ENCODE measurements at places on chromosomes 6 and 20. TPM values are rescaled to one million over a fixed set of nuclear protein-coding genes. Genes with fewer than 3 reads are reported as not detected.

The EMILIN3 gene
- total RNA-seq, result not detected

GRCh38 chr6:134359302-134359701 lies 41.4 kb upstream of the SGK1 start:
- H3K4me3 ChIP-seq, result no peak overlapping the region
- H3K27ac ChIP-seq, result no peak overlapping the region
- no peak for DNase-seq
- peaks cover 6% of the 10 kb centered on the region for H3K36me3 ChIP-seq

The PRR18 gene
- not detected for total RNA-seq

The CLDN20 gene
- total RNA-seq, result not detected

- H3K27ac ChIP-seq, result no peak overlapping the region
- peaks cover 2% of the 10 kb centered on the region for H3K4me1 ChIP-seq
- H3K4me3 ChIP-seq, result no peak overlapping the region
- no peaks in the 10 kb centered on the region for H3K27me3 ChIP-seq
These were observed 23.6 kb upstream of the STX16 start for GRCh38 chr20:58627212-58628072.

The SAMD10 gene
- 33.4 TPM for total RNA-seq

DNA sequence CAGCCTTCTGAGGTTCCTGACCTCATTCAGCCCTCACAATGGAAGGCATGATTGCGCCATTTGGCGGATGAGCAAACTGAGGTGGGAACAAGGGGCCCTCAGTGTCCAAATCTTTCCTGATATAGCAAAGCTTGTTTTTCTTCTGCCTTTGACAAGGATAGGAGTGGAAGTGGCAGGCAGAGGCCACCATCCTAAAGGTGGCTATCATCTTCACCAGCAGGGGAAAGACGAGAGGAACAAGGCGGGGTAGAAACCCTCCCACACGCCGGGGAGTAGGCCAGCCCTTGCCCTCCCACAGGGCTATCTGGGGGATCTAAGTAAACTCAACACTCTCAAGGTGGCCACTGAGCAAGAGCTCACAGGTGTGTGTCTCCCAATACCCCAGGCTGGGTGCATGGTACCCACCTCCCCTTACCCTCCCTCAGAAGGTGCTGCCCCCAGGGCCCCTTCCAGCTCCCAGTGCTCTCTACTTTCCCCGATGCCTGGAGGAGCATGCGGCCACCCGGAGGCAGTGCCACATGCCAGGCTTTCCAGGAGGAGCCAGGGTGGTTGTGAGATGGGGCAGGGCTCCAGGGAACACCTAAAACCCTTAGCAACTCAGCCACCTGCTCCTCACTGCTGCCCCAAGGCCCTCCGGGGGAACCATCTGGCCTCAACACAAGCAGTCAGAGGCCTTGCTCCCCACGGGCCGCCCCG lies 11.2 kb downstream of the SPDEF start:
- H3K36me3 ChIP-seq, result no peaks in the 10 kb centered on the region
- no peaks in the 10 kb centered on the region for H3K4me1 ChIP-seq
- DNase-seq, result no peak
- H3K27ac ChIP-seq, result no peak overlapping the region
- H3K4me3 ChIP-seq, result no peak overlapping the region

GRCh38 chr20:49256261-49256660 lies 21.6 kb downstream of the ZNFX1 start:
- H3K4me3 ChIP-seq, result no peak overlapping the region
- peaks cover 69% of the 10 kb centered on the region for H3K36me3 ChIP-seq
- H3K27ac ChIP-seq, result no peak overlapping the region
- H3K4me1 ChIP-seq, result peaks cover 11% of the 10 kb centered on the region

DNA sequence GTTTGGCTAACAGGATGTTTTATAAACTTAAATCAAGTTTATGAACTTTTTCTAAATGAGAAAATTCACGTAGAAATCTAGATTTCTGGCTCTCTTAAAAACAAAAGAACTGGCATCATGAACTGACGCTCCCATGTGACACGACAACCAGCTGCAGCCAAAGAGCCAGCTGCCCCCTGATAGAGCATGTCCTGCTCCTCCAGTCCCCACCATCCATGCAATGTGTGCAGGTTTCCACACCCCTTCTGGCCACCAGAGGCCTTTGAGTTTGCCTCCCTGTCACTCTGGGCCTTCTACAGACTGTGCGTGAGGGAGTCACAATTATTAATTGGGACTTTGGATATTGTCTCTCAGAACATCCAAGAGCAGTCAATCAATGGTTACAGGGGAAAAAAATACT lies 1.6 kb upstream of the GPLD1 start:
- H3K27me3 ChIP-seq, result no peaks in the 10 kb centered on the region
- H3K27ac ChIP-seq, result no peak overlapping the region
- peaks cover 18% of the 10 kb centered on the region for H3K4me1 ChIP-seq
- no peak overlapping the region for H3K4me3 ChIP-seq
- no peak for DNase-seq
- no peaks in the 10 kb centered on the region for H3K36me3 ChIP-seq

DNA sequence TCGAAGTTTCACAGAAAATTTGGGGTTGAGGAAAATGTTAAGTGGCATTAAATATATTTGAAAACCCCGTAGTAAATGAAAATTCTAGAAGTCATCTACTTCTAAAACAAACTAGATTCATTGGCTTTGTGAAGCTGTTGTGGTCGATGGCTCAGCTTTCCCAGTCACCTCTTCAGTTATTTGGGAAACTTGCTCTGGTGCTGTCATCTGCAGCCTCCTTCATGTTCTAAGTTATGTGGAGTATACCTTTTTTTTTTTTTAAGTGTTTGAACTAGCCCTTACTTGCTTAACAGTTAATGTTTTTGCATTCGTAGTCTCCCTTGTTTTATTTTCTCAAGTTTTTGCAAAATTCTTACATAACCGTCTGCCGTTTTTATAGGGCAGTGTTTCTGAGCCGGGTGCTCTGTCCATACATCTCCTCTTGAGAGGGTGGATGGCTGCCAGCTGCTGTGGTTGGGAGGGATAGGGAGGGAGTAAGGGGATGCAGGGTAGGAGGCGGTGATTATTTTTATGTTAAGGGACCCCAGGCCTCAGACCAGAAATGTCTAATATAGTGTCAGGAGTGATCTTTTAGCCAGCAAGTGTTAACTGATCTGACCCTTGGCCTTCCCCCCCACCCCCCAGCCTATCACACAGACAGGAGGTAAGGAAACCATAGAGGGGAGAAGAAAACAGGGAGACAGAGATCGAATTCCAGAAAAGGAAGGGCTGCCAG lies 7.1 kb downstream of the RREB1 start:
- no peak for DNase-seq
- peaks cover 66% of the 10 kb centered on the region for H3K4me1 ChIP-seq
- H3K27ac ChIP-seq, result no peak overlapping the region
- peaks cover 8% of the 10 kb centered on the region for H3K36me3 ChIP-seq
- no peaks in the 10 kb centered on the region for H3K27me3 ChIP-seq

The HRH3 gene
- total RNA-seq, result not detected

DNA sequence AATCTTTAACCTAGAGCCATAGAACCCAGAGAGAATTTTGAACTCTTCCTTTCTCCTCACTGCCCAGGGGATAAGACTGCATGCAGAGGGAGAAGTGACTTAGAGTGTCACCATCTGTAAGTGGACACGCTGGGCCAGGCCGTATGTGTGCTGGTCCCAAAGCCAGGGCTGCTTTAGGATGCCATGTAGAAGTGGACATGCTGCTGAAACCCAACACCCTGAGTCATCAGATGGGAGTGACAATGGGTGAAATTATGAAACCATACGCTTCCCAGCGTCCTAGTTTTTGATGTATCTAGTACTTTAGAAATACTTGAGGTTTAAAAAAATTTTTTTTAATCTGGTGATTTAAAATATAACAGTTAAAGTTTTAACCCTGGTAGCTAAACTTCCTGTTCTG lies 191.1 kb downstream of the FNDC1 start:
- no peaks in the 10 kb centered on the region for H3K4me1 ChIP-seq
- no peaks in the 10 kb centered on the region for H3K36me3 ChIP-seq
- DNase-seq, result no peak
- H3K27ac ChIP-seq, result no peak overlapping the region

DNA sequence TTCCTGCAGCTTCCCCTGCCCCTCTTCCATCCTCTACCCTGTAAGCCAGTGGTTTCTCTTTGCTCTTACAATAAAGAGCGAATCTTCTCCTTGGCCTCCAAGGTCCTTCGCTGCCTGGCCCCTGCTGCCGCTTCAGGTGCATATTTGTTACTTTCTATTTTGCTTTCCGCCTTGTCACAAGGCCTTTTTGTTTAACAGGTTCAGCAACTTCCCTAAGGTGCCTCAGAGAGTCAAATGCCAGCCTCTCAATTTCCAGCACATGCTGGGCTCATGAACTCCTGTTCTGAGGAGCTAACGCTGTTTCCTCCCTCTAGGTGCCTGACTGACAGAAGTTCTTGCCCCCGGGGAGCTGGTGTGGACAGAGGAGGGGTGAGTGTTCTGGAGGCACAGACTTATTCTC lies 42.4 kb upstream of the EPB41L1 start:
- DNase-seq, result no peak
- H3K27ac ChIP-seq, result no peak overlapping the region
- H3K4me1 ChIP-seq, result no peaks in the 10 kb centered on the region
- no peaks in the 10 kb centered on the region for H3K36me3 ChIP-seq
- H3K4me3 ChIP-seq, result no peak overlapping the region

- H3K27me3 ChIP-seq, result no peaks in the 10 kb centered on the region
- H3K4me3 ChIP-seq, result no peak overlapping the region
- no peaks in the 10 kb centered on the region for H3K36me3 ChIP-seq
- no peak overlapping the region for H3K27ac ChIP-seq
- peaks cover 1% of the 10 kb centered on the region for H3K4me1 ChIP-seq
These were observed 108.2 kb downstream of the NOL4L start for GRCh38 chr20:32476684-32477593.

DNA sequence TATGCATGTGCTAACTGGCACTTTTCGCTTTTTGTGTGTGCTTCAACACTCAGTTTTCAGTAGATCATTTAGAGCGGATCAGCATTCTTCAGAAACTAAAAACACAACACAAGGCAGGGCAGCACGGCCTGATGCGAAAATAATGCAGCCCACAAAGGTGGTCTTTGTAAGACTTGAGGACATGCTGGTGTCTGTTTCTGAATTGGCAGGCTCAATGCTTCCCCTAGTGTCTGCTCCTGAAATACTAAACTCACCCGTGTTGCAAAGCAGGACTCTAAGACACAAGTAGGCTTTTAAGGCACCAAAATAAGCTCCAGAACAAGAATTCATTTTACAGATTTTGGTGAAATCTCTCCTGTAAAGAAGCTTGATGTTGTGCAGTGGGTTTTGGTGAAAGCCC lies 676.5 kb downstream of the TENT5A start:
- H3K27me3 ChIP-seq, result no peaks in the 10 kb centered on the region
- no peak overlapping the region for H3K27ac ChIP-seq

- no peaks in the 10 kb centered on the region for H3K4me1 ChIP-seq
- peaks cover 7% of the 10 kb centered on the region for H3K27me3 ChIP-seq
- no peak overlapping the region for H3K27ac ChIP-seq
- H3K36me3 ChIP-seq, result no peaks in the 10 kb centered on the region
- no peak overlapping the region for H3K4me3 ChIP-seq
These were observed 59.2 kb upstream of the SLC22A23 start for GRCh38 chr6:3516092-3516491.

- H3K36me3 ChIP-seq, result peaks cover 3% of the 10 kb centered on the region
- no peak for DNase-seq
- H3K4me3 ChIP-seq, result no peak overlapping the region
- H3K4me1 ChIP-seq, result peaks cover 13% of the 10 kb centered on the region
- no peak overlapping the region for H3K27ac ChIP-seq
These were observed 80.9 kb upstream of the PHACTR2 start for GRCh38 chr6:143596866-143597265.

DNA sequence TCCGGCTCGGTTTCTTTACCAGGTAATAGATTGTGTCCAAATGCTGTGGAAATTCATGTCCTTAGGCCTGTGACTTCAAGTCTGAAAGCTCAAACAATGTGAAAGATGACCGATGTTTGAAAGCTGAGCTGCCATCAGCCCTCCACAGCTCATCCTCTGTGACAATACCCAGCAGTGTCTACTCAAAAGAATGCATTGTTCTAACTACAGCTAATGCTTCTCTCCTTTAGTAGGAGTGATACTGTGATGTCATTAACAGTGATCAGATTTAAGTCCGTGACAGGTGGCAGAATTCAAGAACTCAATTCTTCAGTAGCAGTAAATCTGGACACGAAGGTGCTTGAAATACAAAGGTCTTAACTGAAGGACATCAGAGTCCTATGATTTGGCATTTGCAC lies 97.3 kb downstream of the RCAN2 start:
- peaks cover 33% of the 10 kb centered on the region for H3K27me3 ChIP-seq
- H3K4me3 ChIP-seq, result no peak overlapping the region
- H3K27ac ChIP-seq, result no peak overlapping the region
- no peaks in the 10 kb centered on the region for H3K4me1 ChIP-seq
- no peaks in the 10 kb centered on the region for H3K36me3 ChIP-seq

GRCh38 chr6:41191569-41191968 lies 9.4 kb downstream of the TREML2 start:
- DNase-seq, result no peak
- H3K36me3 ChIP-seq, result peaks cover 11% of the 10 kb centered on the region
- H3K27ac ChIP-seq, result no peak overlapping the region
- H3K4me3 ChIP-seq, result no peak overlapping the region
- peaks cover 10% of the 10 kb centered on the region for H3K4me1 ChIP-seq

The ENPP5 gene
- 0.58 TPM for total RNA-seq

DNA sequence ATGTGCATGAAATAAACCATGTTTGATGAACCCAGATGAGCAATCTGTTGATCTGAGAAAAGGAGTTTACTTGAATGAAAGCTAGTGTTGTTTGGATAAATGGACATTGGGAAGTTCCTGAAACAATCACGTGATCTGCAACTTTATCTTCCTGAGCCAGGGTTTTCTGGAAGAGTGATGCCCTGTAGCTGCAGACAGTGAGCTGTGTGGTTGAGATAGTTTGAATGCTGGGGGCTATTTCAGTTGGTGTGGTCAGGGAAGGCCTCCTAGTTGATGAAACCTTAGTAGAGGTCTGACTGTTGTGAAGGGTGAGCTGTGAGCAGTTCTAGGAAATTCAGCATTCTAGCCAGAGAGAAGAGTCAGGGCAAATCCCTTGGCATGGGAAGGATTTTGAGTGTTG lies 643.7 kb downstream of the UTRN start:
- H3K4me1 ChIP-seq, result peaks cover 2% of the 10 kb centered on the region
- peaks cover under 1% of the 10 kb centered on the region for H3K27me3 ChIP-seq
- H3K36me3 ChIP-seq, result no peaks in the 10 kb centered on the region
- H3K4me3 ChIP-seq, result no peak overlapping the region
- DNase-seq, result no peak

The SLCO4A1 gene
- total RNA-seq, result 79.2 TPM

The PSMB9 gene
- total RNA-seq, result 402 TPM

DNA sequence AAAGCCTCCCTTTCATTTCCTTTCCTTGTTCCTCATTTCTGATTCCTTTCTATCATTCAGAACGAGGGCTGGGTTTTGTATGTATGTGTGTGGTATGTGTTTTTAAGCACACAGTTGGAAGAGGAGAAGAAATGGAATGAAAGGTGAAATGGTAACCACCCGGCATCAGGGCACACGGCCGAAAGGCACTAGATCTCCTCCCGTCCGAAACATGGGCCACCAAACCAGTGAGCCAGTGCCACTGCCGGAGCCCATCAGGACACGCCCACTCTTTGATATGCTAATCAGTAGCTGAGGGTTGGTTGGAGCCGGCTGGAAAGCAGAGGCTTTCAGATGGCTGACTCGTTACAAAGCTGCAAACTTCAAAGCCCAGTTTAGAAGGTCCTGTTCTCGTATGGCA lies 228.6 kb upstream of the JARID2 start:
- peaks cover 23% of the 10 kb centered on the region for H3K4me1 ChIP-seq
- no peak overlapping the region for H3K27ac ChIP-seq
- no peak for DNase-seq
- H3K4me3 ChIP-seq, result no peak overlapping the region
- peaks cover 16% of the 10 kb centered on the region for H3K27me3 ChIP-seq
- peaks cover 4% of the 10 kb centered on the region for H3K36me3 ChIP-seq

GRCh38 chr6:102961902-102962301 lies 1568.4 kb downstream of the GRIK2 start:
- no peak overlapping the region for H3K4me3 ChIP-seq
- H3K27me3 ChIP-seq, result no peaks in the 10 kb centered on the region
- no peak overlapping the region for H3K27ac ChIP-seq
- no peaks in the 10 kb centered on the region for H3K36me3 ChIP-seq
- H3K4me1 ChIP-seq, result no peaks in the 10 kb centered on the region
- no peak for DNase-seq

The ADGB gene
- not detected for total RNA-seq

Measured in activated CD8-positive, alpha-beta memory T cell treated with anti-CD3 and anti-CD28 coated beads, Interleukin-2, amount 10 ng/mL, durations not matched to agents 7 days and 5 days (primary cell).